NCI-H2029 (cell line): ENCODE measurements at places on chromosomes 3 and 15.

GRCh38 chr3:180970931-180971330 lies 18.6 kb downstream of the DNAJC19 start:
- DNase-seq, result no peak

GRCh38 chr3:141114179-141114745 lies 63.1 kb downstream of the SPSB4 start:
- DNase-seq, result no peak

DNA sequence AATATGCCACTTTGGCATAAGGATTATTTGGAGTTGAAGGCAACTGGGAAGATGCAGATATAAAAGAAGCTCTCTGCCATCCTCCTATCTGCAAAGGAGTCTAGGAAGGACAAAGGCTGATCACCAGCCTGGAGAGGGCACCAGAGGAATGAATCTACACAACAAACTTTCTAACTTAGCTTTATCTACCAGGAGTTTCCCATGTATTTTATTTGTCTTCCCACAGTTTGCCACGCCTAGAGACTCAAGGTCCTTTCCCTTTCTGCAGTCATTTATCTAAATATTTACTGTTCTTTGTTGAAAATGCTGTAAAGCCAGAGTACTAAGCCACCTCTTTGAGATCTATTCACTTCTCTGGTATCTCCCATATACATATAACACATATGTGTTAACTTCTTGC lies 32.2 kb downstream of the GPR176 start:
- no peak for DNase-seq

DNA sequence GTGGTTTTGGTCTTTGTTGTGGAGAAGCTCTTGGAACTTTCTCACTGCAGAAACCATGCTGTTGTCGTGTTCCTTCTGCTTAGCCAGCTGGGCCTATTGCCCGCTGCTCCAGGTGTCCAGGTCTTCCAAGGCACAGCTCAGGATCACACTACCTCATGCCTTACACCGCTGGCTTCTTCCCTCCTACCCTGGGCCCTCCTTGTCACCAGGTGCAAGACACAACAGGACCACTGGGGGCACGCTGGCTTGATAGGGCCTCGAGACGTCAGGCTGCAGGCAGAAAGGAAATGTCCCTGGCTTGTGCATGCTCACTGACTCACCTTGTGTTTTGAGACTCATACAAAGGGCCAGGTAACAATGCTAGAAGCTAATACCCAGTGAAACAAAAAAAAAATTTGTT lies 32.3 kb downstream of the PAQR9 start:
- no peak for DNase-seq

GRCh38 chr3:50436114-50436674 lies 67.2 kb downstream of the CACNA2D2 start:
- peak; percentile 2 for DNase-seq

GRCh38 chr15:45429941-45430792 lies 51.8 kb upstream of the GATM start:
- DNase-seq, result no peak

- peak; percentile 15 for DNase-seq
Observed at GRCh38 chr3:138113326-138113725, 2.1 kb downstream of the DZIP1L start.

GRCh38 chr3:64079369-64080150 lies 56.3 kb upstream of the PSMD6 start:
- DNase-seq, result no peak

DNA sequence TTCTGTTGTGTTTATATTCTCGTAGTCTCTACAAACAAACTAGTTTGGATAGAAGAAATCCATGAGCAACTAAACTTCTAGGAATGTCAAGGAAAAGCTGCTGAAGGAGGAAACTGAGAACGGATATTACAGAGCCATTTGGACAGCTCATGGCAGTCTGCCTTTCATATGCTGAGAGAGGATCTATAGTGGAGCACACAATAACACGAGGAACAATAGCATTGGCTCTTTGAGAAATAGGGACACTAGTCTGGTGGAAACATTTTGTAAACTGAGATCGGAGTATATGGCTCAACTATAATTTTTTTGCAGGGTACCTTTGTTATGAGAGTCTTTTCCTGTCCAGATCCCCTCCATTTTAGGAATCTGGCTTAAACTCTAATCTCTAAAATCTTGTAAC lies 200.5 kb downstream of the CLSTN2 start:
- DNase-seq, result no peak

- no peak for DNase-seq
Observed at GRCh38 chr15:51094606-51095569, at the start of gene TNFAIP8L3. TNFAIP8L3 (minus strand) TSS chr15:51094906; CDS start chr15:51094595, 311 bp downstream.

GRCh38 chr3:183494341-183494740 lies 61.2 kb downstream of the KLHL6 start:
- DNase-seq, result no peak

GRCh38 chr15:74053941-74054529 lies 28.3 kb downstream of the GOLGA6A start:
- DNase-seq, result peak; percentile 15

GRCh38 chr3:21942328-21942727 lies 191.3 kb upstream of the ZNF385D start:
- DNase-seq, result no peak

DNA sequence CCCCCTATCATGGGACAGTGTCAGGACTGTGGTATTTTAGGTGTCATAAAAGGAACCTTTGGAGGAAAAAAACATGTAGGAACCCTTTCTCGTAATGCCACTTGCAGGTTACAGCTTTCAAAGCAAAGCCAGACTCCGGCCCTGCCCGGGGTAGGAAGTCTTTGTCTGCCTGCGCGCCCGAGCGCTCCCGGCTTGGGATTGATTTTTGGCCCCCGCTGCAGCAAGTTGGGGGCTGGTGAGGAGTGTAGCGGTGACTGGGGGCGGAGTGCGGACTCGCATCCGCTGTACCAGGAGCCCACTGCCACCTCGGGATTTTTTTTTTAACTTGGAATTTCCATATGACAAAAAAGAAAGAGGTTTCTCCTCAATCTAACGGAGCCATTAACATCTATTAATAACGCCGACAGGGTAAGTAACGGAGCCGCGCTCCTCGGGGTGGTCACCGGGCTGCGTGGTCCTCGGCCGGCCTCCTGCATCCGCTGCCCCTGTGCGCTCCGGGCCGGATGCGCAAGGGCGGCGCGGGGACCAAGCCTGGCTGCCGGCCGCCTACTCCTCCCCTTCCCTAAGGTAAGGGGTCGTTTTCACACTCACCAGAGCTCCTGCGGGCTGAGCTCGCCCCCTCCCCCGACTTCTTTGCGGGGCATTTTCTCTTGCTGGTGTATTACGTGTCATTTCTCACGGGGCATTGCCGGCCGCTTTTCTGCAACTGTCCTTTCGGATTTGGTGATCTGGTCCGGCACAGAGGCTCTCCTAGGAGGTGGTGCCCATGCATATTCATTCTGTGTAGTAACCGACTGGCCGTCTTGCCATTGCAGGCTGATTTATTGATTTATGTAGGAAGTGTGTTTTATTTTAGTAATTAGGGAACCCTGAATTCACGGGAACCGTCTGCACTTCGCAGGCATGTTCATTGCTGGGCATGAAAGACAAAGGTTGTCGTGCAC lies 219.8 kb upstream of the TOPAZ1 start:
- no peak for DNase-seq

GRCh38 chr3:2511356-2511755 lies 412.7 kb downstream of the CNTN4 start:
- peak; percentile 6 for DNase-seq

DNA sequence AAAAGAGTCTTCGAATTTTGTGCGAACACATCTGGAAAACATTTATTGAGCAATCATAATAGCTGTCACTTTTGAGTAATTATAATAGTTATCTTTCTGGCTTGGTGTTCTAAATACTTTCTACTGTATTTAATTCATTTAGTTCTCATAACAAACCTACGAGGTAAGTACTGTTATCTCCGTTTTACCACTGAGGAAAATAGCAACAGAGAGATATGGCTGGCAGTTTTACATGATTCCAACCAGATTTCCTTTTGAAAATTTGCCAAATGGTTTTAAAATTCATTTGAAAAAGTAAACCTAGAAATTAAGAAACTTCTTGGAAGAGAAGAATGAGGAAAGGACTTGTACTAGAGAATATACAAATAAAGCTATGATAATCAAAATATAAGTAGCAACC lies 37.3 kb upstream of the MGA start:
- DNase-seq, result no peak

DNA sequence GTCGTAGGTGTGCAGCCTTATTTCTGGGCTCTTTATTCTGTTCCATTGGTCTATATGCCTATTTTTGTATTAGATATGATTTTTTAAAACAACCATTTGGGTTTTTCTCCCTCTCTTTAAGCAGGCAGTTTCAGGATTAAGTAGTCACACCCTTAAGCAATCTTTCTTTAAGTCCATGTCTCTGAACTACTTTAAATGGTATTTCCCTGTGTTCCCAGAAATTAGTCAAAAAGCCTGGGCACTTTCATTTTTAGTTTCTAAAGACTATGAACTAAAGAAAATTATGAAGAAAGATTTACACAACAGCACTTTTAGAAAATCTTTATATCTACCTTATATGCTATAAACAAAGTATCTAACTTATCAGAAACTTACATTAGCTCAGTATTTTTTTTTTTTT lies 110.3 kb downstream of the FAIM start:
- no peak for DNase-seq

DNA sequence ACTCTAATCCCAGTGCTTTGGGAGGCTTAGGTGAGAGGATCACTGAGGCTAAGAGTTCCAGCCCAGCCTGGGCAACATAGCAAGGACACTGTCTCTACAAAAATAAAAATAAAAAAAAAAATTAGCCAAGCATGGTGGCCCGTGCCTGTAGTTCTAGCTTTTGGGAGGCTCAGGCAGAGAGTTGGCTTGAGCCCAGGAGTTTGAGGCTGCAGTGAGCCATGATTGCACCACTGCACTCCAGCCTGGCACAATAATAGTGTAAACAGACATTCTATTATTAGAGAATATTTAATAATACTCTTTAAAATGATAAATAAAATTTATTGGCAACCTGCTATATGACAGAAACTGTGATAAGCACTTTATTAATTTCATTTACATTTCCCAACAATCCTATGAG lies 908.9 kb downstream of the TUSC7 start:
- no peak for DNase-seq

- DNase-seq, result no peak
Observed at GRCh38 chr15:26531489-26531888, 241.4 kb downstream of the GABRB3 start.

GRCh38 chr3:111808439-111808838 lies 50.6 kb upstream of the PHLDB2 start:
- no peak for DNase-seq

GRCh38 chr15:85473455-85473854 lies 93.1 kb downstream of the AKAP13 start:
- DNase-seq, result no peak
